ENCODE measurements at places on chromosomes 1 and 21. TPM values are rescaled to one million over a fixed set of nuclear protein-coding genes. Genes with fewer than 3 reads are reported as not detected.

DNA sequence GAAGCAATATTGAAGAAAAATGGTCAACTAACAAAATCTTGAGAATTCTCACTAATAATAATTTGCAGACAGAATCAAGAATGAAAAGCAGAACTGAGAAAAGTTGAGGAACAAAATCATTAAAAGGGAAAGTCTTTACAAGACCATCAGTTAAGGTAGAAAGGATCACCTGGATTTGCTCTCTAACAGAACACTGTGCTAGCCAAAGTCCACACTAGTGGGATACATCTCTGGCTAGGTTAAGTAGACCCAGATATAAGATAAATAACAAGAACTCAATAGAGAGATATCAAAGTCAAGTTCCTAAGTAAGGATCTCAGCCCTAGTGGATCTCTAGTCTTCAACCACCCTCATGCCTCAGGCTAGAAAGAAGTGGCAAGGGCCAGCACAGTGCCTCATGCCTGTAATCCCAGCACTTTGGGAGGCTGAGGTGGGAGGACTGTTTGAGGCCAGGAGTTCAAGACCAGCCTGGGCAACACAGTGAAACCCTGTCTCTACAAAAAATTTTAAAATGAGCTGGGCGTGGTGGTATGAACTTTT, 19.6 kb downstream of the IPP start:
- DNase-seq, result no peak

DNA sequence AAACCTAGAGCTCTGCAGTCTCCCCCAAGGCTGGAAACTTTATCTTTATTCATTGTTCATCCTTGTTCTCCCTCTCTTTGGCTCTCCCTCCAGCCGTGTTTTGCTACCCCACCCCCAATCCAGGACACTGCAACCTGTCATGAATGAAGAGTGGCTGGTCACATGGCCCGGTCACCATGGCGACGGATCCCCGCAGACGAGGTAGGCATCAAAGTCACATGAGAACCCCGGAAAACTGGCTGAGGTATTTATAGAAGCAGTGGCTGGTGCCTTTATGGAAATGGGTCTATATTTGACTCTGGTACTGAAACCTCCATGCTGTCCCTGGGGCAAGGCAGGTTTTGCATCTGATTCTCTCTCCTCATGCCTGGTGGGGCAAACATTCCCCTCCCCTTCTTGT, 13.4 kb upstream of the SLC6A17 start:
- DNase-seq, result peak; percentile 11

GRCh38 chr1:19087737-19088594, 122.1 kb downstream of the UBR4 start:
- DNase-seq, result no peak

- DNase-seq, result no peak
These were observed 30.0 kb downstream of the SOX13 start for GRCh38 chr1:204102739-204103430.

- DNase-seq, result peak; percentile 62
These were observed 19.7 kb downstream of the CDK18 start for GRCh38 chr1:205523891-205524793.

DNA sequence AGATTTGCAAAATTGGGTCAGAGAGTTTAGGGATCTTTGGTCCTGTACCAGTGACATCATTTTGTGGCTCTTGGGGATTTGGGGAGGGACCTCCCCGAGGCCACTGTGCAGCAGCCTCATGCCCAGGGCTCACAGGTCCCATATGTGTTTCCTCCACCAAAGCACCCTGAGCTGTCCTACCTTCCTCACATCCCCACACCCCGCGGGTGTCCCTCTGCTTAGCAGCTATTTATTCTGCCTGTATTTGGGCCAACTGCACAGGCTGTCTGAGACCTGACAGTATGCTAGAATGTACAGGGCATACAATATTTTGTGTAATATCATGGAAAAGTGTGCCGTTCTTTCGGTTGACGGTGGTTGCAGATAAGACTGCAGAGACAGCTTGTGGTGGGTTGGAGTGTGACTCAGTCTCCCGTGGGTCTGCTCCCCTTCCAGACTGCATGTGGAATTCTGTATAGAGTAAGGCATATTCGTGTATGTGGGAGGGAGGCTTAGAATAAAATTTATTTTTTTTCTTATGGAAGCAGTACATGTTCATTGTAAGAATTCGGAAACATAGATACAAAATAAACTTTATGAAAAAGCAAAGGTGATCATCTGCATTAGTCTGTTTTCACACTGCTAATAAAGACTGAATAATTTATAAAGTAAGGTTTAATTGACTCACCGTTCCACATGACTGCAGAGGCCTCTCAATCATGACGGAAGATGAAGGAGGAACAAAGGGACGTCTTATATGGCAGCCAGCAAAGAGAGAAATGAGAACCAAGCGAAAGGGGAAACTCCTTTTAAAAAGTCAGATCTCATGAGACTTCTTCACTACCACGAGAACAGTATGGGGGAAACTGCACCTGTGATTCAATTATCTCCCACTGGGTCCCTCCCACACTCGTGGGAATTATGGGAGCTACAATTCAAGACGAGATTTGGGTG, 84.4 kb downstream of the ADARB1 start:
- peak; percentile 12 for DNase-seq

- no peak for DNase-seq
These were observed 37.3 kb downstream of the CHAF1B start for GRCh38 chr21:36422279-36423098.

DNA sequence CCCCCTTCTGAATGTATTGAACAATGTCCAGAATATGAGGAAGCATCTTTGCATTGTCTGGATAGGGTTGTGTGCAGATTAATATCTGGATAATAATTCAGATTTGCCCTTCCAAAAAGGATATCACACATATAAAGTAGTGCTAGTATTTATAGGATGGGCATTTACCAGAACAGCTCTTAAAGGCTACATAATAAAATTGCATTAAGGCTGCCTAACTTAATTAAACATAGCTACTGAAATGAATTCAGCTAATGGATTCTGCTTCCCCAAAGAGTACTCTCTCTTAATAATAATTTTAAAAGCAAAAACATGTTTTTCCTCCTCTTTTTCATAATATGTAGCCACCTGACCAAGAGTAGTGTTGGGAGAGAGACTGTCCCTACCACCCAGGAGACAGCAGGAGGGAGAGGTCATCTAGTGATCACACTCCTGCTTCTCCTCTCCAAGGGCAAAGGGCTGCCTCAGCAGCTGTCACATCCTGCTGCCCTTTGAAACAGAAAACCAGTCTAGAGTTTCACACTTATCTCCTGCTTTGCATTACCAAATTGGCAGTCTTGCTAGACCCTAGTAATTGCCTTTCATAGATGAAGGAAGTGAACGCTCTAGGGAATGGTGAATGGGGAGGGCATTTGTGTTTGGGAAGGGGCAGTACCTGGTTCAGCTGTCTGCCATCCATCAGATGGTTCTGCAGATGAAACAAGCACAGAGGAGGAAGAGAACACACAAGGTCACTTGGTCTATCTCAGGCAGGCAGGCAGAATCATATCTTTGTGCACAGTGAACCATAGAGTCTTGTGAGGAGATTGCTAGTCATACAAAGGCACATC, 29.3 kb upstream of the DDAH1 start:
- no peak for DNase-seq

DNA sequence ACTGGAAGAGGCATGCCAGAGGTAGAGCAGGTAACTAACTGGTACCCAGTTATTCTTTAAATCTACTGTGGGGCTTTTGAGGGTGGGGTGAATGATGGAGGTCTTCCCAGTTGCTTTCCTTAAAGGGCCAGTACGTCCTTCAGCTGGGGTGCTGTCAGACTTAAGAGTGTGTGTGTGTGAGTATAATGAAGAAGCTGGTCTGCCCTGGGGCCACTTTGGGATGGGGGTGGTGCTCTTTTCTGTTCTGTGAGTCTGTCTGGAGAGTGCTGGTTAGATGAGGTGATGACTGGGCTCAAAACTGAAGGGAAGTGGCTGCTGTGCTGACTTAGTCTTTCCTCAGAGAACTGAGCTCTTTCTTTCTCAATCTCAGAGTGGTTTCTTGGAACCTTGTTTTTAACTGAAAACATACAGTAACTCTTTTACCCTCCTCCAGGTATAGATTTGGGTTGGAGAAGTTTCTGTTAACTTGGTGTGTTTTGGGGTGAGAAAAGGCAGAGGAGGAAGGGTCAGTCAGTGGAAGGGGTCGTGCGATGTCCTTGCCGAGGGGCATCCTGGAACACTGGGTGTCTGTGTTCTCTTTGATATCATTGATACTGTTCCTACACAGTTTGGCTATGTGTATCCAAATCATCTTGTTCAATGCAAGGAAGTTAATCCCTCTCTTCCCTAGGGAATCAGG, 746 bp downstream of the MACF1 start:
- DNase-seq, result no peak

DNA sequence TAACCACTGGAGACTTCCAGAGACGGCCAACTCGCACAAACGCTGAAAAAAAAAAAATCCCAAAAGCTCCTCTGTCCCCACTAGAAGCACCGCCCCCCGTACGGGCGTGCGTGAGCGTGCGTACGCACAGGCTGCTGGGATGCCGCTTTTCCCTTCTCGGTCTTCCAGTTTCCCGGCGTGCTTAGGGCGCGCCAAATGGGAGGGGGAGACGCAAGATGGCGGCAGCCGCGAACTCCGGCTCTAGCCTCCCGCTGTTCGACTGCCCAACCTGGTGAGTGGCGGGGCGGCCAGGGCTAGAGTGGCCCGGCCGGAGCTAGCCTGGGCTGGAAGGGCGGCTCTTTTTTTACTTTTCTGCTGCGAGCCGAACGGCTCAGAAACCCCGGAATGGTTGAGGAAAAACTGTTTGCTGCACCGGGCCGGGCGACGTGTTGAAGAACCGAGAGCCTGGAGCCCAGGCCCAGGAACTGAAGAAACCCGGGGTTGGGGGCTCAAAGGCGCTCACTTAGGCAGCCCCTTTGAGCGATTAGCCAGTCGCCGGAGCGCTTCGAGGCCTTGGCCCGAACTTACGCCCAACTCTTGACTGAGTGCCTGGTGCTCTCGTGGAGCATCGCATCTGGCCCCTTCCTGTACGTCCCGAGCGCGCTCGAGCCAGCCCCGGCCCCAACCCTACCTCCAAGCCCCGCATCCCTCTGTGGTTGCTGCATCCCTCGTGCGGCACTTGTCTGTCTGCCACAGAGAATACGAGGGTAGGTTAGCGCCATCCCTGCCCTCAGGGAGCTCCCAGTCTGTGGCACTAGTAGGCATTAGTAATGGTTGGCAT, at the start of gene PPP1R8:
Gene PPP1R8 (plus strand): TSS at position 162 of the 820 bp plus-strand sequence. CDS start 54 bp downstream, at position 216.
- peak; percentile 86 for DNase-seq

LAMB3 gene
- polyA plus RNA-seq, result not detected

CR1L gene
- not detected for polyA plus RNA-seq

OR10Z1 gene
- not detected for polyA plus RNA-seq

CELF3 gene
- not detected for polyA plus RNA-seq

AIRE gene
- 1.3 TPM for polyA plus RNA-seq
